ENCODE measurements at places on chromosomes 6 and 20.
A peak's percentile ranks its signal among the peaks of the same experiment; 100 is the strongest.

- DNase-seq, result no peak
Measured at GRCh38 chr6:15444081-15444731, 198.3 kb downstream of the JARID2 start.

DNA sequence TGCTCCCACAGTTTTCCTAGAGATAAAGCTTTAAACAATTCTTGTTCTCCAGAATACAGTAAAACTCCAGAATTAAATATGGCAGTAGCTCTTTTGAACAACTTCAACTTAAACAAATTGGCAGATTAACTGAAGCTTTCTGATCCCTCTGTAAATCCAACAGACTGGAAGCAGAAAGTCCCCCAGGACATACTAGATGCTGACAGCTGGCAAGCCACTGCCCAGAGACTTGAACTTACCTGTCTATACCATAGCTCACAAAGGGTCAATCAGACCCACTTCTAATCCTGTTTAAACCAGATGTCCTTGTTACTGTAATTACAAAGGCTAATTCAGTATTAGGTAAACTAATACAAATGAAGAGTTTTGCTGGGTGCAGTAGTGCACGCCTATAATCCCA lies 12.3 kb downstream of the GPLD1 start:
- no peak for DNase-seq

DNA sequence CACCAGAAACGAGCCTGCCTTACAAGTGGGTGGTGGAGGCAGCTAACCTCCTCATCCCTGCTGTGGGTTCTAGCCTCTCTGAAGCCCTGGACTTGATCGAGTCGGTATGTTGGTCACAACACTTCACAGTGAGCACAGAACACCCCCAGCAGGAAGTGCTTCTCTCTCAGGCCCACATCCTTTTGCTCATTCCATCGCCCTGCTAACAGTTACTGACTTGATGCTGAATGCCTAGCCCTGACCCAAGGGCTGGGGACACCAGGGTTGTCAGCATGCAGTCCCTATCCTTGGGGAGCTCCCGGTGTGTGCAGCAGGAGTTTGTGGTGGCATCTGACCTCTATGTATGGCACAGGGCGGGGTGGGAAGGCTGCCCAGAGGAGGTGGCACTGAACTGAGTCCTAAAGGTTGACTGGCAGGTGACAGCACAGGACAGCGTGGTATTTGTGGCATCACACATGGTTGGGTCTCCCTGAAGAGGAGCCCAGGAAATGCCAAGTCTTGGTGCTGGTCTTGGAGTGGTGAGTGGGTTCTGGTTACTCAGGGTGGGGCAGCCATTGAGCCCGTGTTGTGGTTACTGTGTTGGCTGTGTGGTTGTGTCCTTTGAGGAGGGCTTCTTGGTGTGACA lies 26.7 kb downstream of the GTSF1L start:
- DNase-seq, result no peak

DNA sequence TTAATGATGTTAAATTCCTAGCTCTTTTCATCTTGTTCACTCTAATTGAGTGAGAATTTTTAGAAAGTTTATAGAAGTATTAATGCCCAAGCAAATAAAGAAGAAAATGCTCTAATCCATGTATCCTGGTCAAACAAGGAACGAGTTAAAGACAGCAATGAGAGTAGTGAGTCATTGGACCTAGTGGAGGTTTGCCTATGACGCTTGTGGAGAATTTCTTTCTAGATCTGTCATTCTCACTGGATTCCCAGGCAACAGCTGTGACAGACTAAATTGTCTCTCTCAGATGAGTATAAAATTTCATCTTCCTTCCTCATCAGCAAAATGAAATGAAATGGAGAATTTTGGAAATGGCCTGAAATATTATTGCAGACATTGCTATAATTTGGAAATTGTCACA lies 127.9 kb downstream of the COL19A1 start:
- DNase-seq, result no peak

DNA sequence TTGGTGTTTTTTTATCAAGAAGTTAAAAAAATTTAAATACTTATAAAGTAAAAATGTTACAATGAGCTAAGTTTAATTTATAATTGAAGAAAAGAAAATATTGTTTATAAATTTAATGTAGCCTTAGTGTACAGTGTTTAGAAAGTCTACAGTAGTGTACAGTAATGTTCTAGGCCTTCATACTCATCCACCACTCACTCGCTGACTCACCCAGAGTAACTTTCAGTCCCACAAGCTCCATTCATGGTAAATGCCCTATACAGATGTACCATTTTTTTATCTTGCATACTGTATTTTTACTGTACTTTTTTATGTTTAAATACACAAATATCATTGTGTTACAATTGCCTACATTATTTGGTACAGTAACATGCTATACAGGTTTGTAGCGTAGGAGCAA lies 26.0 kb downstream of the HTR1E start:
- DNase-seq, result no peak

DNA sequence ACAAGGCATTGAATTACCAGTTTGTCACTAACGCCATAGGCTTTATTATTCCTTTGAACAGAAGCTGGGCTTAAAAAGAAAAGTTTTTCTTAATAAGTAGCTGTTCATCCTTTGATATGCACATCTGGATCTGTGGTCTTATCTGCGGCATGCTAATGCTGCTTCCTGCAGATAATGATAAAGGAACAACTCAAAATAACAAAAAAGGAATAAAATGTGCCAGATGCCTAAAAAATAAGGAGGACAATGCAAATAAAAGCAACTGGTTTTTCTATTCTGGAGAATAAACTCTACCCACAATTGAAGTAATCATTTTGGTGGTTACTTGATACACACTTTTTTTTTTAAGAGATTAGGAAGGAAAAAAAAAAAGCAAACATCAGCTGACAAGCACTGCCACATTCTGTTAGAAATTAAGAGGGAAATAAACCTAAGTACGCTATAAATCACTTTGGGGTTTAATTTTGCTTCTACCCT lies 156.8 kb upstream of the SALL4 start:
- peak; percentile 43 for DNase-seq

- DNase-seq, result no peak
Measured at GRCh38 chr6:159973951-159974350, 5.1 kb downstream of the IGF2R start.

DNA sequence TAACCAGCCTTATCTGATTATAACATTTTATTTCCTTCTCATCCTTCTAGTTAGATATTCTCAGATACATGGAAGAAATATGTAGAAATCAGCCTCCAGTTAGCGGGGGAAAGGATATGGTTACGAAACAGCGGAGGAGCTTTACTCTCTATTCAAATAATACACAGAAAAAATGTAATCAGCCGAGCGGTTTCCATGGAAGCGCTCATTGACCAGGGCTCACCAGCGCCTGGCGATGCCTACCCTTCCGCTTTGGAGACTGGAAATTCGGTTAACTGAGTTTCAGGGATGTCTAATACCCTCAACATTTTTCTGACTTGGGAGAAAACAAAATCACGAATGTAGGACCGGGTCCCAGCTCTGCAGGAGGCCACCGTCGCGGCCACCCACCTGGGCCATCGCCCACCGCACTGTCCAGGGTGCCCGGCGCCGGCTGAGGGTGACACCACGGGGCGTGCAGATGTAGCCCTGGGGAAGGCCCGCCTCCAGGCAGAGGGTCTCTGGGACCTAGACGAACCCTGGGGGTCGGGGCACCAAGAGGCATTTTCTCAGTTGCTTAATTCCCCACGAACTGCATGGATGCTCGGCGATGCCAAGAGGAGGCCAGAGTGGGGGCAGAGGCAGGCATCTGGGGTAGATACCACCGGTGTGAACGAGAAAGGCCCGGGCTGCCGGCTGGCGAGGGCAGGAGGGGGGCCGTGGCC lies 1.7 kb downstream of the PRR18 start:
- no peak for DNase-seq

GRCh38 chr20:13927171-13927570 lies 63.2 kb downstream of the SEL1L2 start:
- no peak for DNase-seq

- DNase-seq, result peak; percentile 69
Measured at GRCh38 chr6:150261997-150262697, 106.7 kb upstream of the IYD start.

DNA sequence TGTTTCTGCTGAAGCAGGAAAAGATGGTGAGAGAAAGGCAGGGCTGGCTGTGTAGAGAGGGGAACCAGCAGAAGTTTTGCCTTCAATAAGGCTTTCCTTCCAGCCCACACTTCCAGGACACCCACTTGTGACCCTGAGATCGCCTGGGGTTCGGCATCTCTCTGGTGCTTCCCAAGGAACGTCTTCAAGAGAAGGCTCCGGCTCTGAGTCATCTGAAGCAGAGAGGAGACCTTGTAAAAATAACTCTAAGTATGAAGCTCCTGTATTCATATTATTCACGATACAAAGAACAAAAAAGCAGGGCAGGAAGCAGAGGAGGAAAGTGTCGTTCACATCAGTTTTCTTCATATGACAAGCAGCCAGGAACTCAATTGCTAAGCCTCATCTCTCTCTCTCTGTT lies 95.4 kb upstream of the MRPS10 start:
- DNase-seq, result no peak

- peak; percentile 22 for DNase-seq
Measured at GRCh38 chr6:95601133-95601532, 23.8 kb downstream of the MANEA start.

DNA sequence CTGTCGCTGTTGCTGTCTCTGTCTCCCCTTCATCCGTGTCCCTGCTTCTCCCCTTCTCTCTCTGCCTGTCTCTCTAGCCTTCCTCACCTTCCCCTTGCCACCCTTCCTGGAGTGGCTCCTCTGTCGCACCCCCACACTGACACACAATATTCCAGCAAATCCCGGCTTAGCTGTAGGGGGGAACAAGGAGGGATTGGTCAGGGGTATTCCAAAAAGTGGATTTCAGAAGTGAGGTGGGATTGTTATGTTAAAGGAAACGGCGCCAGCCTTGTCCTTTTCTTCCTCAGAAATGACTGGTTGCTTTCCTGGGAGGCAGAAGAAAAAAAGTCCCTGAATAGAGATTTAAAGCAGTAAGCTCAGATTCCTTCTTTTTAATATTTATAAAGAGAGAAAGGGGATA lies 76.3 kb upstream of the SIRPA start:
- DNase-seq, result no peak

DNA sequence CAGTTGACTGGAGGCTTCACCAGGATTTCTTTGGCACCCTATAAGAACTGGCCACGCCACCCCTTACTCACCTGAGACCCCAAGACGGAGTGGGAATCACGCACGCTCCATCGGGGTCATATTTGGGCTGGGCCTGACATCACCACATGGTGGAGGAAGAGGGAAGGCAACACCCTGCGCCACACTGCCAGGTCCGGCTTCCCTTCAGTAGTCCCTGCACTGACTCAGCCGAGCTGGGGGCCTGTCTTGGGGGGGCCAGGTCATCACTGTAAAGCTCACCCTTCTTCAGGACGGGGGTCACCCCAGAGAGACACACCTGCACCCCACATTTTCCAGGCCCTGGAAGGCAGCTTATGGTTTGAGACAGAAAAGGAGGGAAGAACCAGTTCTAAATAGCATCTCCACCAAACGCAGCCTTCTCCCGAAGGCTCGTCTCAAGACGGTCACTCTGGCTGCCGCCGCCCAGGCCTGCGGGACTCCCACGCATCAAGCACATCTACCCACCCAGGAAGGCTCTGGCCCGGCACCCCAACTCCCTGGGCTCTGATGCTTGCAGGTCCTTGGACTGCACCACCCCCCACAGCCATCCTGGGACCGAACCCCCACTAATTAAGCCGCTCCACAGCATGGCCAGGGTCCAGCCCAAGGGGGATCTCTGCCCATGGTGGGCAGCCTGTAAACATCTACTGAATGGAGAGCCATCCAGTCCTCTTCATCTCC lies 51.8 kb downstream of the GINS1 start:
- DNase-seq, result no peak

- DNase-seq, result no peak
Measured at GRCh38 chr6:112851146-112851545, 504.0 kb downstream of the RFPL4B start.

- DNase-seq, result no peak
Measured at GRCh38 chr6:21764989-21765388, 171.4 kb downstream of the SOX4 start.

- no peak for DNase-seq
Measured at GRCh38 chr6:150195996-150196417, 53.2 kb downstream of the PPP1R14C start.

GRCh38 chr6:134956032-134956431 lies 6.1 kb upstream of the ALDH8A1 start:
- no peak for DNase-seq

DNA sequence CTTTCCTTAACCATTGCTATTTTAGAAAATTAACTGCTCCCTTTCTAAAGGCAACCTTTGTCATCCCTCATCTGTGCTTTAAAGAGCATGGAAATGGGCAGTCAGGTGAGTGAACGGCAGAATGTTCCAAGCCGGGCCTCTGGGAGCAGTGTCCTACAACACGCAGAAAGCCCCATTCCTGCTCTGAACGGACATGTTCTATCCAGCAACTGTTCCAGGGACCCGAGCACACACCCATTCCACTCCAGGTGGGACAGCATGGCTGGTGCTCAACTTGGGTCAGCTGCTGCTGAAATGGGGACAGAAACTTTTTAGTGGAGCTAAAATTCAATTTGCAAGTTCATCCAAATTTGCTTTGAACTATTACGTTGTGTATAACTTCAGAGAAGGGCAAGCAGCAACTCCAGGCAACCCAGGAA lies 26.7 kb downstream of the DIDO1 start:
- peak; percentile 37 for DNase-seq

GRCh38 chr6:30730601-30731435 lies 10.7 kb downstream of the TUBB start:
- peak; percentile 85 for DNase-seq

GRCh38 chr6:123316733-123317323 lies 319.9 kb downstream of the TRDN start:
- DNase-seq, result peak; percentile 1

- DNase-seq, result peak; percentile 47
Measured at GRCh38 chr6:102204351-102204750, 810.8 kb downstream of the GRIK2 start.

DNA sequence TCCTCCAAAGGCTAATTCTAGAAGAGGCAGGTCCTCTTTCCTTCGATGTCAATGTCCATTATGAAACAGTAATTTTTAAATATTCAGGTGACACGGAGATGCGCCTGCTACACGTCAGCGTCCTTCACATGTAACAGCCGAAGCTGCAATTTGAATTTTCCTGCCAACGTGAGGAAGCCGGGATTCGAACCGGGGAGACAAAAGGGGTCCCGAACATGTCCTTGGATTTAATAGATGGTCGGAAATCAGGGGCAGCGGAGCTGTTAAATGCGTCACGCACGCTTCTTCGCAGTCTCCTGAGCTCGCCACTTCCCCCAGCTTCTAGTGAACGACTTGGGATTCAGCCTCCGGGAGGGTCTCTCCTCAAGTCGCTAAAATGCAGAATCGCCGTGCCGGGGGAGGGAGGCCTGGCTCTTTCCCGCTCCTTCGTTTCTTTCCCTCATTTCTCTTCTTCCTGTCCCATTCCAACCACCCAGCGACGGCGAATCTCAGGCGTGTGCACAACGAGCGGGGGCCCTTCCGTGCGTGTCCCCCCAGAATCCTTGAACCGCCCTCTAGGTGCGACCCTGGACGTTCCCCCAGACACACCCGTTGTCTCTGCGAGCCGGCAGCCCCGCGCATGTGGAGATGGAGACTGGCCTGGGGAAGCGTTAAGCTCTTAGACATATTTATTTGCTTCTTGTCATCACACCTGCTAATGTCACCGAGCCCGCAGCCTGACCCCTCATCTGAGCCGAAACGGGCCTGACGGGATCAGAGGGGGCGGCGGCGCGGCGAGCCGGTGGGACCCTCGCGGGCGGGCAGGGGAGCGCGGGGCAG lies 1.3 kb upstream of the FOXC1 start:
- DNase-seq, result peak; percentile 50

Measured in mesendoderm (in vitro differentiated cells).